IMR-90 (cell line): ENCODE measurements at places on chromosomes 3 and 15. TPM values are rescaled to one million over a fixed set of nuclear protein-coding genes. Genes with fewer than 3 reads are reported as not detected.

Gene RGMA
- 0.18 TPM in 1 of 2 replicates, not detected in the other for total RNA-seq

Gene SECISBP2L
- total RNA-seq = 34.1 and 45.0 TPM in 2 replicates

DNA sequence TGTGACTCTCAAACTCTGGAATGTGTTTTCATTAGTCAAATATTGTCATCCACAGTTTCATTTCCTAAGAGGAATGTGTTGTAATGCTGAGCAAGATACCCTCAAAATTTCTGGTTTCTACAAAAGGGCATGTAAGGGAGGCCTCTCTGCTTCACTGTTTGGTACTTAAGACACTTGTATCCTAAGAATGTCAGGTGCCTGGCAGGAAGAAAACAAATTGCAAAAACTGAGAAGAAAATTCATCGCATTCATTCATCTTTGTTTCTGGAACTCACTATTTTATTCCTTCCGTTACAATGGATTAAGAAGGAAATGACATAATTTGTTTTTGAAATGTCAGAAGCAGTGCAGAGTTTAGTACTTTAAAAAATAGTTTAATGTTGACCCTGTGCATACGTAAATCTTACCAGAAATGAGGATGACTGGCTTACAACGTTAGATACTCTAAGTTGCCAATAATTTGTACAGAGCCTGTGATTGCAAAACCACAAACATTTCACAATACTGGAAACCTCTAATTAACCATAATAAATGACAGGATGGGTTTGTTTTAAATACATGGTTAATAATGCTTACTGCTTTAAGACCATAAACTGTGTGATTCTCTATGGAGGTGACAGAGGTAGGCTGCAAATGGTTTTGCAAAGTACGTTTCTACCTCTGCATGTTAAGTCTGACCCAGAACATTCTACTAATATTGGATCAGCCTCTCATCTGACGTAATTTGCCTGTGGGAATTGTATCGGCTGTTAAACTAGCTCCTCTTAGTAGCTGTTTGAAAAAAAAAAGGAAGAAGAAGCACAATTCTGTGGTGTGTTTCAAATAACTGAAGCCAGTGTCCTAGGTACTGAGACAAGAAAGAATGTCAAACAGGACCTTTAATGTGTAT is 477.8 kb downstream of the RBMS3 start:
- DNase-seq = peak; percentile 85

GRCh38 chr3:27354588-27355203 is 14.5 kb downstream of the NEK10 start:
- no peak for DNase-seq

DNA sequence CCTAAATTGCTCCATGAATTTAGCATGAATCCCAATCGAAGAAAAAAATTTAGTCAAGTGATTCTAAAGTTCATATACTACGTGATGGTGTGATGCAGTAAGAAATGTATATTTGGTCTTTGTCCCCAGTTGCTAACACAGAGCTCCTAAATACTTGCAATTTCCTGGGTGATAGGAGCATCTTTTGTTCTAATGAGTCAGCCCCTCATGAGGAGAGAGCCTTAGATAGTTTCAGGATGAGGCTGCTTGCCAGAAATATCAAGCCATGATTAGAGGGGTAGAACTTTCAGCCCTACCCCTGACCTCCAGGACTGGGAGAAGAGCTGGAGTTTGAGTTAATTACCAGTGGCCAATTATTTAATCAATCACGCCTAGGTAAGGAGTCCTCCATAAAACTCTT is 170.2 kb downstream of the PDE8A start:
- DNase-seq = peak; percentile 22
